MCF 10A (cell line): ENCODE measurements at places on chromosomes 4 and X.

GRCh38 chr4:142202404-142203332 lies 566.3 kb downstream of the IL15 start:
- DNase-seq: no peak

DNA sequence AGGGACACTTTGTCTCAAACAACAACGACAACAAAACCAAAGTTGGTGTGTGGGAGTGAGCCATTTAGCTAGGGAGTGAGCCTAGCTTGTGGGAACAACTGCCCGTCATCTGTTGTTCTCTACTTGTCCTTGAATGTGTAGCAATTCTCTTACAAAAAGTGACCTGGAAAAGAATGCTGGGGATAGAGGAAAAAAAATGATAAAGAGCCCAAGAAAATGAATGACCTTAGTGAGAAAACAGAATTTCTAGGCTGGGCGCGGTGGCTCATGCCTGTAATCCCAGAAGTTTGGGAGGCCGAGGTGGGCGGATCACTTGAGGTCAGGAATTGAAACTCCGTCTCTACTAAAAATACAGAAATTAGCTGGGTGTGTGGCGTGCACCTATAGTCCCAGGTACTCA lies 19.6 kb downstream of the SEPTIN6 start:
- DNase-seq: no peak

DNA sequence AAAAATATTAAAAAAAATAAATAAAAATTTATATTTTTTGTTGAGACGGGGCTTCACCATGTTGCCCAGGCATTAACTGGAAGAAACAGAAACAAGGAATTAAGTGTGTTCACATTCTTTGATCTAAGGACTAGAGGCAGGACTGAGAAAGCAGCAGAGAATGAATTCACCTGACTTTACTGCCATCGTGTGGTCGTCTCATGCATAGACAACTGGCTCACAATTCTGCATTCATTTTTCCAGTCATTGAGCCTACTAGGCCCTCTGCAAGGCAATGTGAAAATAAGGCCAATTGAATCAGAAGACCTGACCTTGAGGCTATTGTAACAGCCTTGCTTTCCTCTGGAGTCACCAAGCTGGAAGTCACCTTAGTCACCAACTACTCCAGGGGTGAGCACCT lies 37.4 kb downstream of the LHFPL1 start:
- DNase-seq: peak; percentile 74

GRCh38 chrX:4435905-4436304 lies 722.5 kb upstream of the PRKX start:
- DNase-seq: no peak

DNA sequence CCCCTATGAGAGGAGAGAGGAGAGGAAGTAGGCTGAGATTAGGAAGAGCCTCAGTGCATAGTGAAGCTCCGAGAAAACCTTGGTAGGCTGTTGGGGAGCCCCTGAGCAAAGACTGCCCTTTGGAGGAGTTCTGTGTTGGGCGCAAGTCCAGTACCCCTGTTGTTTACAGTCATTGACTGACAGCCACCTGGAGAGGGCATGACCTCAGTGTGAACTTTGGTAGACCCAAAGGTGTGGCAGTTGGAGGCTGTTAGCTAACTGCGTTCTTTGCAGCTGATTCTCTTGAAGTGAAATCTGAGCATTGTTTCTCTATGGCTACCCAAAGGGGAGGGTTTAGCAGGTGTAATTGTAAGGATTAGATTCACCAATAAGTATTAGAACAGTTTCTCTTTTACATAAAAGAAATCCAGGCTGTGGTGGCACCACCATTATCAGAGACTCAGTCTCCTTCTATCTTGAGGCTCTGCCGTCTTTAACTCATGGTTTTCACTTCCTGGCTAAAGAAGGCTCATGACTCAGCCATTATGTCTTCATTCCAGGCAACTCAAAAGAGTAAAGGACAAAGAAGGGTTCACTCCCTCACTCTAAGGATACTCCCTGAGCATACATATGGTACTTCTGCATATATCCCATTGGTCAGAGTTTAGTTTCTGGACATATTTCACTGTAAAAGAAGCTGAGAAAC lies 33.4 kb downstream of the ANXA3 start:
- peak; percentile 26 for DNase-seq

DNA sequence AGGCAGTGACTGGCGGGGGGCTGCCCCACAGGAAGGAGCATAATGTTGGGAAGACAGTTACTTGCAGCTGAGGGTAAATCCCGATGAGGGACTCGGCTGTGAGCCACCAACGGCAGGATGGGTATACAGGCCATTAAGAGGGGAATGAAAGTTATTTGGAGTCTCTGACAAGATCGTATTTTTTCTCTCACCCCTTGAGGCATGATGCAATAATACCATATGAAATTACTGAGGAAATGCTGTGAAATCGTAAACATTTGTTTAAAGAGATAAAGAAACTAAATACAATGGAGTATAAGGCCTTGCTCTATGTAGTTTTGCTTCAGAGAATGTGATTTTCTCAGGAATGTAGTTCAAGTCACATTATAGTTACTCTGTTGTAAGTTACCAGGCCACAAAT lies 12.7 kb downstream of the IL1RAPL1 start:
- DNase-seq: no peak

- peak; percentile 4 for DNase-seq
Measured at GRCh38 chr4:147899512-147899911, 167.6 kb downstream of the ARHGAP10 start.

- no peak for DNase-seq
Measured at GRCh38 chr4:186927624-186928023, 204.0 kb upstream of the FAT1 start.

DNA sequence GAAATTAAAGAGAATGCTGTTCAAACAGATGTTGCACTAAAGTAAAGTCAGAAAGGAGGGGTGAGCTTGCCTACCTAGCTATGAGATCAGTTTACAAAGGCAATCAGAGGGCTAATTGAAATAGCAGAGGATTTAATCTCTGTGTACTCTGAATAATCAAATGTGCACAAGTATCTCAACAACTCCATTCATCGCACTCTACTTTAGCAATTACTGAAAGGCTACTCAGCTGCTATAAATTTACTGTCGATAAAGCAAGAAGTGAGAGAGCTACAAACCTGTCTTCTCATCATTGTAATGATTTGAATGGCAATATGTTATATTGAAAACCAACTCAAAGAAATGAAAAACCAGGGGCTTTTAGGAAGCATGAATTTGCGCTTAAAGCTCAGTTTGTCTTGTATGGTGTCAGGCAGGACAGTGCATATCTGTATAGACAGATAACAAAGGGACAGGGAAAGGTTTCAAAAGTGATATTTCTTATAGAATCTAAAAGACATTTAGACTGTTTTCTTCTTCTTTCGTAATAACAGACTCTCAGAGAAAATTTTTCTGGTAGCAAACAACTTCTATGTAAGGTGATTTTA lies 34.8 kb downstream of the GC start:
- no peak for DNase-seq

GRCh38 chrX:136694431-136695087 lies 46.6 kb downstream of the CD40LG start:
- peak; percentile 52 for DNase-seq

- DNase-seq: peak; percentile 94
Measured at GRCh38 chrX:47233333-47234113, 714 bp downstream of the USP11 start.
